Esophagus squamous epithelium (tissue), 5 donors: ENCODE measurements at places on chromosomes 2 and 18.

DNA sequence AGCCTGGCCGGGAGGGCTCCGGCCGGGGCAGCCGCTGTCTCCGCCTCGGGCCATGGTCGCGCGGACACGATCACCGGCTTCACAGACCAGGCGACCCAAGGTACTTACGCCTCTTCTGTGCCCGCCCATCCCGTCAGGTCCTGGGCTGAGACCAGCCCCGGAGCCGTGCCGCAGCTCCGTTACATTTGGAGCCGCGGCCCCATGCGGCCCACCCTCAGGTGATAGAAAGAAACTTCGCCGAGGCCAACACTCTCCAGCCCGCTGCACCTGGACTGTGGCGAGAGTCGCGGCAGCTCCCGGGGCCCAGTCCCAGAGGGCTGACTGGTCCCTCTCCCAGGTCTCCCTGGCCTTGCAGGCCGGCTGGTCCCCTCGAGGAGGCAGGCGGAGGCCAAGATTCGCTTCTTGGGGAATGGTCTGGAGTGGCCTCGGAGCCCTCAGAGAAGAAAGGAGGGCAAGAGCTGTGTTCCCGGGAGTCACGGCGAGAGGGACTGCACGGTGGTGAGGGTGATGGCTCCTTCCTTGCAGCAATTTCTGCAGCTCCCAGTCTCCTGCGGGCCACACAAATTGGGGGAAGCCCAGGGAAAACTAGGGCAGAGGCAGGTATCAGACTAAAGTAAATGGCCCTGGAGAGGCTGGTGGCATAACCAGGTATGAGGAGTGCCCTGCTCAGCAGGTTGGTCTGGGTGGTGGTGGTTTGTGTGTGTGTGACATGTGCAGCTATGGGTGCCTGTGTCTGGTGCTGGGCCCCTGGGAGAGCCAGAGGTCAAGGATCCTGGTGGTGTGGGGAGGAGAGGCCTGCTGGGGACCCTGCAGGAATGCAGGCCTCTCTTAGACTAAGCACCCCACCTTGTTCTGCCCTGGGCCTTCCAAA, 822 bp downstream of the GDF7 start:
- DNase-seq, result no peak

DNA sequence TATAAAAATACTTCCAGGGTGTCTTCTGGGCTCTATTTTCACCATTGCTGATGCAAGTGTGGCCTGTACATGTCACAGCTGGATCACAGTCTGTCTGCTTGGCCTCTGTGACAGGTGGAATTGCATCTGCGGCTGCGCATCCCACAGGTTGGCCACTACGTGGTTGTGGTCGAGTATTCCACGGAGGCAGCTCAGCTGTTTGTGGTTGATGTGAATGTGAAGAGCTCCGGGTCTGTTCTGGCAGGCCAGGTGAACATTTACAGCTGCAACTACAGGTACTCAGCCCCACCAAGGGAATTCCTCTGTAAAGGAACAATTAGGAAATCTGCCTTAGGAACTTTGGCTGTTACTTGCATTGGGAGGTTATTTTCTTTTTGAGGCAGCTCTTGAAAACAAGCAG, 144.5 kb downstream of the LAMA3 start:
- DNase-seq, result no peak

DNA sequence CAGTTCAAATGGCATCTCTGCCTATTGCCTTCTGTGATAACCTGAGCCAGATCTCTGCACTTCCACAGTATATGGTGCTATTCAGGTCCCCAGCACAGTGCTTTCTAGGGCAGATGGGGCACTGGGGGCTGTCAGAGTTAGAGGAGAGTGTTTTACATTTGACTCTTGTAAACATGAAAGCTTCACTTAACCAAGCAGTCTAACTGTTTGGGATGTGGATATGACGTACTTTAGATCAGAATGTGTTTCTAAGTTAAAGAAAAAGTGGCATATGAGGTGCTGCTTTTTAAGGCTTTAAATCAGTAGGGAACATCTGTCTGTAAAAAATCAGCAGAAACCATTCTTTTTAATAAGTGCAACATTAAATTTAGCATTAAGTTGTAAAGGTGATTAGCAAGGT, 75.7 kb downstream of the MYO1B start:
- no peak for DNase-seq

GRCh38 chr2:9333591-9334171, 89.6 kb downstream of the ITGB1BP1 start:
- DNase-seq, result no peak

GRCh38 chr18:35525795-35526494, 28.2 kb upstream of the INO80C start:
- DNase-seq, result no peak

DNA sequence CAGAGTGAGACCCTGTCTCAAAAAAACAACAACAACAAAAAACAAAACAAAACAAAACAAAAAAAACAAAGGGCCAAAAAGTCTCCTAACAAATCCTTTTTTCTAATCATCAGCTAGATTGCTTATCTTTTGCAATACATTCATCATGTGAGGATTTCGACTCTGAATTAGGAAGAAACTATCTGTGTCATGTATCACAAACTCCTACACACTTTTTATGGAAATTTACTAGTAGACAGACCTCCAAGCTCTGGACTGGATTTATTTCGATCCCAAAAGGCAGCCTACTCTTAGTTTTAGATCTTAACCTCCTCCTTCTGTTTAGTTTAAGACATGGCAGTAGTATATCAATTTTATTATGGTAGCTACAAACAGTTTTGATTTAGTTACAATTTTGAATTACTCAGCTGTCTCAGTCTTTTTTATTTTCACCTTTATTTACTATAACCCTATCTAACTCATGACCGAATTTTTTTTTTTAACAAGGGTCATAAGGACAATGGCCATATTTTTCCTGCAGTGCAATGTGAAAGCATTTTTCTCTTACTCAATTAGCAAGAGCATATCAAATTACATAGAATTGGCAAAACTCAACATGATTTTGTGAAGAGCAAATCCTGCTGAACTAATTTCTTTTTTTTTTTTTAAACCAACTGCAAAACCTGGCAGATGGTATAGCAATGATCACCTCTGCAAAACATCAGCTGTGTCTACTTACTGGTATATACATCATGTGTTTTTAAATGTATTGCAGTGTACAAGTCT, 10.7 kb upstream of the CCDC88A start:
- DNase-seq, result no peak

DNA sequence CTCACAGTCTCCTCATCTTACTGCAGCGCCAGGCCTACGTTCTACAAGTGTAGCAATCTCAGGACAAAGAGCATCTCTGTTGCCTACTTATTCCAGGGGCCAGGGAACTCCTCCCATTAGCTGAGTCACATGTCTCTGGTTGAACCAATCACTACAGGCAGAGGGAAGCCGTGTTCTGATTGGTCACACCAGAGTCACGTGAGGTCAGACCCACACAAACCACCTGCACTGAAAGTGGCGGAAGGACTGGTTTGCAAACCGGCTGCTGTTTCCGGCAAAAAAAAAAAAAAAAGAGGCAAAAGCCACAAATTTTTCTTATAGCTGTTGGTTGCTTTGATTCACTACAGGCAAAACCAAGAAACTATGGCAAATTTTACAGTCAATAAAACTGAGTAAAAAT, 21.9 kb upstream of the USP14 start:
- no peak for DNase-seq

- no peak for DNase-seq
Measured at GRCh38 chr2:135164431-135164830, 112.3 kb downstream of the RAB3GAP1 start.

DNA sequence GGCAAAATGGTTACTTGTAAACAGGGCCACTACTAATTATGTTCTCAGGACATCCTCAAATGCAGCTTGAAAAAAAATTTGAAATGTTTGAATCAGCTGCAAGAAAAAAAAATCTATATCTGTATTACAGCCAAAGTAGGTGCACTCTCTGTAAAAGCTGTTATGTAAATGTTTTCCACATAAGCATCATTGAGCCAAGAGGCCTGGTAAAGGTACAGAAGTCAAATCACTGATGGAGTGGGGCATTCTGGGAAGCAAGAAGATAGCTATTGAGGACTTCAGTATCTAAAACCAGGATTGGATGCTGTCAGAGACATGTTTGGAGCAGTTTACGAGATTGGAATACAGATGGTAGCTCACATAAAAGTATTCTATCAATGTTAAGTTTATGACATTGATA, 80.3 kb downstream of the MAPRE2 start:
- DNase-seq, result no peak

DNA sequence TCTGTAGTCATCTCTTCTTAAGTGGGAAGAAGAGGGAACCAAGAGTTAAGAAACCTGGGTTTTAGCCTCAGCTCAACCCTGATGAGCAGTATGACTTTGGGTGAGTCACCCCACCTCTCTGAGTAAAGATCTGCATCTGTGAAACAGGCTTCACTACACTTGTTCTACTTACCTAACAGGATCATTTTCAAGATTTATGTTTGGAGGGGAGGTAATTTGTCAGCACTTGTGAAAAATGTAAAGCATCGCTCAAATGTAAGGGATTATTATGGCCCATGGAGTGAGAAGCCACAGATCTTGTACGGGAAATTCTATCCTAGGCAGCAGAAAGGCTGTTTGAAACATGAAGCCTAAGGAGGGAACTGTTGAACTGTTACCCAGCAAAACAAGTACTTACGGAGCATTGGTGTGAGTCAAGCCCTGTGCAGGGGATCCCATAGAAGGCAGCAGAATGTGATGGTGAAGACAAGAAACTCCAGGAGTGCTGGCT, 160.6 kb downstream of the PRKCE start:
- DNase-seq, result no peak

DNA sequence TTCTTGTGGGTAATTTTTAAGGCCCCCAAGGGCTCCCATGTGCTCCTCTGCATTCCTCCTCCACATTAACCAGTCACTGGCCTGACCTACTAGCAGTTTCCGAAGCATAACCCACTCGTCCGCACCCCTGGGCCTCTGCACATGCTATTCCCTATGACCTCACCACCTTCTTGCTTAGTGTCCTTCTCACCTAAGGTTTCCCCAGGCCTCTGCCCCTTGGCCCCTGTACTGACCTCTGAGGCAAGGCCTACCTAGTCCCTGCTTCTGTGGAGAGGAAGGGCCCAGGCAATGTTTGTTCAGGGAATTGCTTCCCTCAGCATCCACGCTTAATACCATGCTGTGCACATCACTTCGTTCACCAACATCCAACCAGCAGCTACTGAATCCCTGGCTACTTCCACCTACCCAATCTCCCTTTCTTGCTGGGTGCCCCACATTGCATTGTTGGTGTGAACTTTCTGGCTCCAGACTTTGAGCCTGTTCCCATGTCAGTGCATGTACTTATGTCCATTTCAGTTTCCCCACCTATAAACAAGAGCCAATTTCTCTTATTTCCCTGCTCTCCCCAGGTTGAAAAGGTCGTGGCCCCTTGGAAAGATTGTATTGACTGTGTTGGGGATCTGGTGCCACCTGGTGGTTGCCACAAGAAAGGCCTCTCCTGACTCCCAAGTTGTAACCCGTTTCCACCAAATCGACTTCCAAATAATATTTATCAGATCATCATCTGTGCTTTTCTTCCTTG, 19.2 kb upstream of the TMEM177 start:
- no peak for DNase-seq

DNA sequence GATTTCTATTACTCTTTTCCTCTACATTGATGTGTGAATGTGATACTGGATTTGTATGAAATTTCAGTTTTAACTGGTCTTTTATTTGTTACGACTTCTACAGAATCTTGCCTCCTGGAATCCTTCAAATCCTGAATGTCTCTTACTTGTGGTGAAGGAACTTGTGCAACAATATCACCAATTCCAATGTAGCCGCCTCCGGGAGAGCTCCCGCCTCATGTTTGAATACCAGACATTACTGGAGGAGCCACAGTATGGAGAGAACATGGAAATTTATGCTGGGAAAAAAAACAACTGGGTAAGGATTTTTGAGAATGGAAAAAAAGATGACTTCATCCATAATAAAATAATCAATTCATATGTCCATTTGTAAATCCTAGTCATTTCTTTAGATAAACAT, 134.6 kb downstream of the BABAM2 start:
- DNase-seq, result no peak

GRCh38 chr18:34097312-34097711, 127.4 kb downstream of the NOL4 start:
- DNase-seq, result no peak

DNA sequence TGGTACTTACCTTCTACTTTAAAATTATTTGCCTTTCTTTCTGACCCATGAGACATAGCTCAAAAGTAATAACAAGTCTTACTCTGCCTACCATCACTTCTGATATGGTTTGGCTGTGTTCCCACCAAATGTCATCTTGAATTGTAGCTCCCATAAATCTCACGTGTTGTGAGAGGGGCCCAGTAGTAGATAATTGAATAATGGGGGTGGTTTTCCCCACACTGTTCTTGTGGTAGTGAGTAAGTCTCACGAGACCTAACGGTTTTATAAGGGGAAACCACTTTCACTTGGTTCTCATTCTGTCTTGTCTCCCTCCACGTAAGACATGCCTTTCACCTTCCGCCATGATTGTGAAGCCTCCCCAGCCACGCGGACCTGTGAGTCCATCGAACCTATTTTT, 47.5 kb downstream of the GALNT3 start:
- DNase-seq, result no peak

DNA sequence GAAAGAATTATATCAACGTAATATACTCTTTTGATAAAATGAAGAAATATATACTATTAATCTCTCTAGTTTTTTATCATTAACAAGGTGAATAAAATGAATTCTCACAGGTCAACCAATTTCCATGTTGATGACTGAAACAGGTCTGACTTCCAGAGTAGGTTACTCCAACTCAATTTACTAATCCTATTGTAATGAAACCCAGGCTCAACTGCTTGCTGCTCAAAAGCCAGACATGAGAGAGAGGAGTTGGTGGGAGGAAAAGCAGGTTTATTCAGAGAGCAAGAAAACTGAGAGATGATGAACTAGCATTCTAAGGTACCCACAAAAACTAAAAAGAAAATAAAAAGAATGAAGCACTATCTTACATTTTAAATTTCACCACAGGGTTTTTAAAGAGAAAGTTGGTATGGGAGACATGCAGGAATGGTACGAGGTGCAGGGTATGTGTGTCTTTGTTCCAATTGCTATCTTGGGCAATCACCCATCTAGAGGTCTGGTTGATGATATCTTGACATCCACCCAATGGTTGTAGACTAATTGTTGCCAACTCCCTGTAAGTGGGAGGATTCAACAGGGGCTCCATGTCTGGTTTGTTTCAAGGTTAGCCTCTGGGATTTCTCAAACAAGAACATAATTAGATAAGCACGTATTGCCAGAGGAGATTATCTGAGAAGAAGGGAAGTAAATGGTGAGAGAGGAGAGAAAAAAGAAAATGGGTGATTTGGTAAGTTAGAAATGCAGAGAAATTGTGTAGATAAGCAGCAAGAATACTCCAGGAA, 471.4 kb upstream of the REG3G start:
- no peak for DNase-seq

- DNase-seq, result no peak
Measured at GRCh38 chr2:237922641-237923361, 44.0 kb upstream of the UBE2F start.

- no peak for DNase-seq
Measured at GRCh38 chr2:175707322-175707721, 294.7 kb downstream of the LNPK start.

- DNase-seq, result no peak
Measured at GRCh38 chr18:36496022-36496421, 198.5 kb downstream of the FHOD3 start.

- DNase-seq, result no peak
Measured at GRCh38 chr2:85635636-85636035, 19.6 kb downstream of the USP39 start.
